BJ (cell line): ENCODE measurements at places on chromosomes 1 and 21. TPM values are rescaled to one million over a fixed set of nuclear protein-coding genes. Genes with fewer than 3 reads are reported as not detected.

GRCh38 chr1:243549791-243550190 lies 293.9 kb downstream of the SDCCAG8 start:
- DNase-seq: no peak

DNA sequence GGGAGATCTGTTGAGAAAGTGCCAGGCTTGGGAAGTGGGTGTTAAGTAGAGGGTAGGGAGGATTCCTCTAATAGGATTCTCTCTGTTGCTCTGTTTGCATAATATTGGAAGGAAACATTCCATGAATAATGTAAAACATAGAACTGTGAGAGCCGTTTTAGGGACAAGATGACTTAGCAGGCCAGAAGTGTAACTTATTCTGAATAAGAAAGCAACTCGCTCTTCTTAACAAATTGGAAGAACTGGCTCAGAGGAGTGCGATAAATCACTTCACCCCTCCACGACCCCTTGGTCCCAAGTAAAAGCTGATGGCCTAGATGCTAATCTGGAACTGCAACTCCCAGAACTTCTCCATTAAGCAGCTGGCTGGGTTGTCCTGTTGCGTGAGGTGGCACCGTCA lies 19.1 kb downstream of the SIM2 start:
- DNase-seq: no peak

- DNase-seq: no peak
Observed at GRCh38 chr1:89786628-89787214, 34.1 kb upstream of the LRRC8D start.

- peak; percentile 62 for DNase-seq
Observed at GRCh38 chr1:77514921-77515776, 167.3 kb downstream of the ZZZ3 start.

GRCh38 chr21:18917622-18918021 lies 514.0 kb upstream of the TMPRSS15 start:
- DNase-seq: no peak

DNA sequence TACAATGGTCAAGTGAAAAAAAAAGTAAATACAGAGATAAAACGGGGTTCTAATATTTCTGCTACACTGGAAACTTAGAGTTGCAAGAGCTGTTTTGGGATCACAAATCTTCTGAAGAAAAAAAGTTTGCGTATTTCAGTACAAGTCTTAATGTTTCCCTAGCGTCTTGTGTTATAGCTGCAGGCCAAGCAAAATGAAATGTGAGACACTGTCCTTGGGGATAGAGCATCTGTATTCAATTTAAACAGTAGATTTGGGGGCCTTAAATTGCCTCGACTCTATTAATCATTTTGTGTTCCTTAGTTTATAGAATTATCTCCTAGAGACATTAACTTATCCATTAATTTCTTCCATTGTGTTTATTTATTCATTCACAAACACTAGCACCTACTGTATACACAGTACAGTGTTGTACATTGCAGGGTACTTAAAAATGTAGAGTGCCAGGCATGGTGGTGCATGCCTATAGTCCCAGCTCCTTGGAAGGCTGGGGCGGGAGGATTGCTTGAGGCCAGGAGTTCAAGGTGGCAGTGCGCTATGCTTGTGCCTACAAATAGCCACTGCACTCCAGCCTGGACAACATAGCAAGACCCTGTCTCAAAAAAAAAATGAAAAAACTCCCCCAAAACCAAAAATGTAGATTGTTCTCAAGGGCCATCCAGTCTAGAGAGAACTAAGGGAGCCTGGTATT lies 7.9 kb downstream of the DISC1 start:
- no peak for DNase-seq

GRCh38 chr1:66247415-66248208 lies 286.3 kb upstream of the SGIP1 start:
- DNase-seq: no peak

- DNase-seq: peak; percentile 62
Observed at GRCh38 chr1:23444104-23444533, 19.6 kb upstream of the TCEA3 start.

DNA sequence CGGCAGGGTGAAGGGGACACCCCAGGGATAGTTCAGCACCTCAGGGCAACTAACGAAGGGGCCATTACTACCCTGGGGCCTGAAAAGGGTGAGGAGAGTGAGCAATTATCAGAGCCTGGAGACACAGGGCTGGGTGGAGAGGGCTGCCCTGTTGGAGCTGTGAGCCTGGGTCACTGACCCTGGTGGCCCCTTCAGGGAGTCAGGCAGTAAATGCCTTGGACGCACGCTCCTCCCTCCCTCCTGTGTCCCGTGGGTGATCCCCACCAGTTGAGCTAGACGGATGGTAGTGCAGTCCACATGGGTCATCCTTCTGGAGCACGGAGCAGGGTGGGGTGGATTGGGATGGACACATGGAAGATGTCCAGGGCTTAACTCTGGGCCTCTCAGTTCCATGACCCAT lies 305.3 kb downstream of the PTPRU start:
- no peak for DNase-seq

DNA sequence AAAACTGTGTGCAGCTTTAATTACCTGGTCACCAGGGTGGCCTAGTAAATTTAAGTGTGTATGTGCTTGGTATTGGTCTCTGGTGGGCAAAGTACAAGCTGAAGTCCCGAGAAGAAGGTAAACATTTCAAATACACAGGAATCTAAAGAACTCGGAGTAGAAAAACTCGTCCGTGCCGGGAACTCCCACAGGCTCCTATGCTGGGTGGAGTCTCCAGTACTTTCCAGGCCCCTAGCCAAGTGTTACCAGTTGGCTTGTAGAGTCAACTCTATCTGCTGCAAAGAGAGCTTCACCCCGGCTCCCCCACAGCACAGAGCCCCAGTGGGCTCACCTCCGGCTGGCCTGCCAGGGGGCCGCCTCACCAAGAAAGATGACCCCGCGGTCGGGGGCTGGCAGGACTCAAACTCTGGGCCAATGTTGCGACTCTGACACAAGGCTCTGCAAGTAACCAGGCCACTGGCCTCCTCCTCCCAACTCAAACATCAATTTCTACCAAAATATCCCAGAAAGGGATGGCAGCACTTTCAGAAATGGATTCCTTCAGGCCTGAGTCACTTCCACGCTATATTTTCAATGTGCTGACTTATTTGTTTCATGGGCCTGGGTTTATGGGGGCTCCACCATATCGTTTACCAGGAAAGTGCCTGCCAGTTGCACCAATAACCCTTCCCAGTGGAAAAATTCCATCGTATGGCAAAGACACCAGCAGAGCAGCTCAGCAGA lies 73.9 kb downstream of the SLC66A1 start:
- no peak for DNase-seq

ZMYND12 gene
- 0.66 and 1.3 TPM in 2 replicates for polyA plus RNA-seq

DNA sequence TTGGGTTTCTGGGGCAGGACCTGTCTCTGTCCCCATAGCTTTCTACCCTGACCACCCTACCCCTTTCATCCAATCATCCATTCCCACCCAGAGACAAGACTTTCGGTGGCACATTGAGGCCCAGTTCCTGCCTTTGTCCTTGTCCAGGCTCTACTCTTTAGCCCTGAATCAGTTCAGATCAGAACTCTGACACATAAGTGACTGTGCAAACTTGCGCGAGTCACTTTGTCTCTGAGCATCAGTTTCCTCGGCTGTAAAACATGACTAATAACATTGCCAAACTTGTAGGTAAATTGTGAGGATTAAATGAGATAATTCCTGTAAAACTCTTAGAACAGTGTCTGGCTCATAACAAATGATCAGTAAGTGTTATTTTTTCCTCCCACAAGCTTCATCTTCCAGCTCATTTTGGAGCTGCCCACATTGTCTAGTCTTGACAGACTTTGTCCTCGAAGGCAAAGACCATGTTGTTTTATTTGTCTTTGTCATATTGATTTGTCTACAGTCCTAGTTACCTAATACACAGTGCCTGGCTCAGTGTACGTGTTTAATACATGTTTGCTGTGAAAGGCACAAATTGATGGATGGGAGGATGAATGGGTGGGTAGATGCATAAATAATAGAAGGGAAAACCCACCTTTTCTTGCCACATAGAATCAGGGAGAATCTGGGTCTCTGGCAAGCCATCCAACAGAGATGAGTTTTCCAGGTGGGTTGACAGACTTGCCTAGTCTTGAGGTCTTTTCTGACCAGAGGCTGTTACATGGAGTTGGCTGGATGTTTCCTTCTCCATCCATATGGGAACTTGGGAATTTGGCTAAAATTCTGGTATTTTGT lies 262.9 kb downstream of the OMA1 start:
- no peak for DNase-seq

TRABD2B gene
- not detected in 2 replicates for polyA plus RNA-seq

C1orf35 gene
- 4.2 and 6.2 TPM in 2 replicates for polyA plus RNA-seq

- DNase-seq: no peak
Observed at GRCh38 chr1:81797701-81798100, 3.0 kb upstream of the ADGRL2 start.

DNA sequence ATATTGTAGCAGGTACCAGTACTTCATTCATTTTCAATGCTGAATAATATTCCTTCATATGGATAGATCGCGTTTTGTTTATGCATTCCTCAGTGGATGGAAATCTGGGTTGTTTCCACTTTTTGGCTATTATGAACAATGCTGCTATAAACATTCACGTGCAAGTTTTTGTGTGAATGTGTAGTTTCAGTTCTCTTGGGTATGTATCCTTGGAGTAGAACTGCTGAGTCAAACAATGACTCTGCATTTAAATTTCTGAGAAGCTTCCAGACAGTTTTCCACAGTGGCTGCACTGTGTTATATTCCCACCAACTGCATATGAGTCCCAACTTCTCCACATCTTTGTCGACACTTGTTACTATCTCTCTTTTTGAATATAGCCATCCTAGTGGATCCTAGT lies 138.0 kb upstream of the KLHDC7A start:
- no peak for DNase-seq

- no peak for DNase-seq
Observed at GRCh38 chr1:32201011-32201855, 838 bp downstream of the CCDC28B start.

MYBPH gene
- polyA plus RNA-seq: not detected in 2 replicates

DNA sequence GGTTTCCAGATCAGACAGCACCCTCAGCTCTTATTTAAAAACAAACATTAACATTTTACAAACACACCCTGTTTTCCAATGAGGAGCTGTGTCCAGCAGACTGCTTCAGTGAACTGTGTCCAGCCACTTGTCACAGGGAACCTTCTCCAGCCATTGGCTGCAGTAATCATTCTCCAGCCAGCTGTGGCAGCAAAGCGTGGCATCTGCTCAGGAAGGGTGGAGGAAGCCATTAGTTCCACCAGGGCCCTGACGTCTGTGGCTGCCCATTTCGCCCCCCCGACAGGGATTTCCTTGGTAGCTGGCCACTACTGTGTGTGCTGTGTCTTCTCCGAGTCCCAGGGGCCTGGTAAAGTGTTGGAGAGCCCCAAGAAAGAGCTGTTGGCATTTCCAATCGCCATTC lies 62.9 kb upstream of the SELENON start:
- no peak for DNase-seq

C1QTNF12 gene
- polyA plus RNA-seq: 0.42 and 0.43 TPM in 2 replicates

LRRN2 gene
- polyA plus RNA-seq: not detected in 2 replicates

GRCh38 chr1:238153939-238154338 lies 263.2 kb upstream of the ZP4 start:
- no peak for DNase-seq

DNA sequence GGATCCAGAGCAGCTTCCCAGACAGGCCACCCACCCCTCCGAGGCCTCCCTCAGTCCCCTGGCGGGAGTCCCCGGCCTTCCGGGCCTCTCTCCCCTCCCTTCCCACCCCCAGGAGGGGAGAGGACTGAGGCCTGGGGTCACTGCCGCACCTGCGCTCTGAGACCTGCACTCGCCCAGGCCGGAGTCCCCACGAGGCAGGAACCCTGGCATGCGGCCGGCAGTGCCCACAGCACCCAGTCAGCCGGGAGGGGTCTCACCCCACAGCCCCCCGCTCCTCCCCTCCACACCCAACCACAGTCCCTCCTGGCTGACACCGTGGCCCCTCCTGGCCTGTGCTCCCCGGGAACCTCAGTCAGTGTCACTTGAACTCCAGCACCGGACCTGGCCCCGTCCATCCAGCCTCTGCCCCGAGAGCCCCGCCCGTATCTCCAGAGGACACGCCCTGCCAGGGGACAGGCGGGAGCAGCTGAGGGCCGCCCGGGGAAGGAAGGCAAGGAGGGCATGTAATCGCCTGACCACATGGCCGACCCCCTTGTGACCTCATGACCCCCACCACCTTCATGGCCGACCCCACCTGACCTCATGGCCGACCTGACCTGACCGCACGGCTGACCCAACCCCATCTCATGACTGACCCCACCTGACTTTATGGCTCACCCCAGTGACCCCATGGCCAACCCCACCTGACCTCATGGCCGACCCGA lies 28.7 kb upstream of the TTLL10 start:
- no peak for DNase-seq

DNA sequence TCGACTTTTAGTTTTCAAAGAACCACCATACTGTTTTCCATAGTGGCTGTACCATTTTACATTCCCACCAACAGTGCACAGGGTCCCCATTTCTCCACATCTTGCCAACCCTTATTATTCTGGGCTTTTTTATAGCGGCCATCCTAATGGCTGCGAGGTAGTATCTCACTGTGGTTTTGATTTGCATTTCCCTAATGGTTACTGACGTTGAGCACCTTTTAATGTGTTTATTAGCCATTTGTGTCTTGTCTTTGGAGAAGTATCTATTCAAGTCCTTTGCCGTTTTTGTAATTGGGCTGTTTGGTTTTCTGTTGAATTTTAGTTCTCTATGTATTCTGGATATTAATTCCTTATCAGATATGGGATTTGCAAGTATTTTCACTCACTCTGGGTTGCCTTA lies 22.3 kb upstream of the KCNAB2 start:
- no peak for DNase-seq

FNDC5 gene
- 1.1 and 1.2 TPM in 2 replicates for polyA plus RNA-seq

GRCh38 chr1:185268352-185268751 lies 48.7 kb downstream of the IVNS1ABP start:
- no peak for DNase-seq

DNA sequence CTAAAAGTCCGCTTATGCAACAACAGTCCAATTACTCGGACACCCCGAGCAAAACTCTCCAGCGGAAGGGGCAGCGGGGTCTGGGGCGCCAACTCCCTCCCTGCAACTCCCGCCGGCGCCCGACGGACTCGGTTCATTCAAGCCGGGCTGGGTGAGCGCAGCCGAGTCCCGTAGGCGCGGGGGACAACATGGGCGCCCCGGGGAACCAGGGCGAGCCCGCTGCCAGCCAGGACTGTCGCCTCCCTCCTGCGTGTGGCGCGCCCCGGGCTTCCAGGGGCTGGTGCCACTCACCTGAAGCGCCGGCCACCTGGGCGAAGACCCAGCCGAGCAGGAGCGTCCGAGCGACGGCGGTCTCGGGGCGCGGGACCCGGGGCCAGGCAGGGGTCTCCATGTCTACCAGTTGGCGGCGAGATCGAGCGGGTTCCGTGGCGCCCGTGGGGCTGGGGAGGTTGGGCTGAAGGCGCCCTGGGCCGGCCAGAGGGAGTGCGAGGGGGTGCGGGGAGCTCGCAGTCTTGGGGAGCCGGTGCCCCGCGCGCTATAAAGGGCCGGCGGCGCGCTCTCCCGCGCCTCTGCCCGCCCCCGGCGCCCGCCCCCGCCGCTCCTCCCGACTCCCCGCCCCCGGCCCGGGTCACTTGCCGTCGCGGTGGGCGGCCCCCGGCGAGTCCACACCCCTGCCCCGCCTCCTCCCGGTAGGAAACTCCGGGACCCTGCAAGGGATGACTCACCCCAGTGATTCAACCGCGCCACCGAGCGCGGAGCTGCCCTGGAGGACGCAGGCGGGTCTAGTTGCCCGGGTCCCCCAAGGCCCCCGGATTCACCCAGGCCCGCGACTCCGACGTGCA lies at the start of gene F3:
Gene F3, minus strand, starts transcription at position 514 of the 842 bp plus-strand sequence. Its CDS starts 123 bp downstream, at position 391.
- DNase-seq: no peak

- no peak for DNase-seq
Observed at GRCh38 chr1:86387916-86388627, 8.1 kb downstream of the ODF2L start.
